ENCODE measurements at places on chromosomes 2 and 18. TPM values are rescaled to one million over a fixed set of nuclear protein-coding genes. Genes with fewer than 3 reads are reported as not detected.

The MAP3K19 gene
- not detected for total RNA-seq

DNA sequence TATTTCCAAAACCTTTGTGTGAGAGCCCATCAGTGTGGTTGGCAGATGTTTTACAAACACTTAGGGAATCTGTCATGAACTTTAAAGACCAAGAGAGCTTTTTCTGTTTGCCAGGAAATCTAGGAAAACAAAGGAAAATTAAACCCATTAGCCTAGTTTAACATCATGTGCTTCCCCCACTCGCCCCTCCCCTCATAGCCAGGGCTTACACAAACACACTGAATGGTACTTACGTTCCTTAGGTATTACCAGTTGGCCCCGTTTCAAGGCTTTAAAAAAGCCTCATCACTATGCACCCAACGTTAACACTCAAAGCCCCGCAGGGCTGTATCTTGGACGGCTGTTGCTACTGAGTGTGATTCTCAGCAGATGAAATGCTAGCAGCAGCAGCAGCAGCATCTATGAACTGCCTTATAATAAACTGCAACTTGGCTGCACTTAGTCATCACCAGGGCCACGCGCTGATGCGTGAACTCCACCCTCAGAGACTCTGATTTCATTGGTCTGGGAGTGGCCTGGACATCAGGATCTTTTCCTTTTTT, 20.1 kb upstream of the TTC39C start:
- H3K4me3 ChIP-seq = peak overlapping the region; percentile 57
- no peaks in the 10 kb centered on the region for H3K27me3 ChIP-seq
- DNase-seq = no peak

The ZNF514 gene
- total RNA-seq = 14.2 TPM

DNA sequence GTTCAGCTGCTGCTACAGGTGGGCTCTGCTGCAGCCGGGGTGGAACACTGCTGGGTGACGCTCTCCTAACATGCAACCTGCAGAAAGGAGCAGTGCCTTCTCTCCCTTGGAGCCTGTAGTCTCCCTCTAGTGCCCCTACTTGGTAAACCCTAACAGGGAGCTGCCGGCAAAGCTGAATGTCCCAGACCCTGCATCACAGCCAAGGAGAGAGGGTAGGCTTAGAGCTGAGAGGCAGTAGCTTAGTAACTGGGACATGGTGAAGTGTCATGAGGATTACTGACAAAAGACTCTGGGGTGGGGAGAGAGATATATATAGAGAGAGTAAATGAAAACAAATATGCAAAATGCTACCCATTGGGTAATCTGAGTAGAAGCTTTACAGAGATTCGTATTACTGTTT, 9.9 kb downstream of the NCAPH start:
- DNase-seq = no peak
- H3K4me1 ChIP-seq = peaks cover 63% of the 10 kb centered on the region
- no peaks in the 10 kb centered on the region for H3K27me3 ChIP-seq
- peaks cover 82% of the 10 kb centered on the region for H3K36me3 ChIP-seq
- H3K27ac ChIP-seq = peak overlapping the region; percentile 92
- H3K4me3 ChIP-seq = no peak overlapping the region

The HADHA gene
- 117 TPM for total RNA-seq

DNA sequence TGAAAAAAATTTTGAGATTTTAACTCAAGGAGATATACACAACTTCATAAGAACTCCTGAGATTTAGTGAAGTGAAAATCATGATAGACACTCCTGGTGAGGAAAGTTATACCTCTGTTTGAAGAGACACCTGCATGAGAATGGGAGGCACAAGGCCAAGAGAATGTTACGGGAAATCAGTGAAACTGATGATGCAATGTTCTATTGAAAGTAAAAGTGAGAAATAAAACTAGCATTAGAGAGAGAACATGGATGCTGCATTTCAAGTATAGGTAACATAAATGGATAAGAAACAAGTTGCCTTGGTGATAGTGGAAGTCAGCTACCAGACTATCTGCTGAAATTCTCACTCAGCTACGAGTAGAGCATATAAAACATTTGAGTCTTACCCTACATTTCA, 562.1 kb upstream of the FANCL start:
- H3K27ac ChIP-seq = no peak overlapping the region
- H3K36me3 ChIP-seq = no peaks in the 10 kb centered on the region
- H3K4me1 ChIP-seq = no peaks in the 10 kb centered on the region
- no peak overlapping the region for H3K4me3 ChIP-seq
- no peaks in the 10 kb centered on the region for H3K27me3 ChIP-seq

All from activated CD8-positive, alpha-beta memory T cell treated with anti-CD3 and anti-CD28 coated beads, Interleukin-2, amount 10 ng/mL, durations not matched to agents 7 days and 5 days (primary cell).